ENCODE measurements at places on chromosomes 5 and 9.

DNA sequence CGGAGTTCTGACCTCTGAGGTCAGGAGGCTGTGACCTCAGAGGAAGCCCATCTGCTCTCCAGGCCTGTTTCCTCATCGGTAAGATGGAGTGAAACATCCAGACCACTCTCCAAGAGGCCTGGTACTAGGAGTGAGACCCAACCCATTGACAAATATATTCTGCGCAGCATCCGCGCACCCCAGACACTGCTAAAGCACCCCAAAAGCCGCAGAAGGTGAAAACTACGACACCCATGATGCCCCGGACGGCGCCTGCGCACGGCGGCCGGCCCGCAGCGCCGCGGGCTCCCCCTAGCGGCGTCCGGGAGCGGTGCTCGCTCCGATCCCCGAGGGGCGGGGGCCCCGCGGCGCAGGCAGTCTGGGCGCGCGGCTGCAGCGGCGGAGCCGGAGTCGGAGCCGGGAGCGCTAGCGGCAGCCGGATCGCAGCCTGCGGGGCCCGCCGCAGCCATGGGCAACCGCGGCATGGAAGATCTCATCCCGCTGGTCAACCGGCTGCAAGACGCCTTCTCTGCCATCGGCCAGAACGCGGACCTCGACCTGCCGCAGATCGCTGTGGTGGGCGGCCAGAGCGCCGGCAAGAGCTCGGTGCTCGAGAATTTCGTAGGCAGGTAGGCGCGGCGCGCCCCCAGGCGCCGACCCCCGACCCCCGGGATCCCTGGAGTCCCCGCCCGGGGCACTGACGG is at the start of gene DNM1:
TSS of gene DNM1 (plus strand) at position 356 of the 683 bp plus-strand sequence. CDS start at position 448, 92 bp downstream.
- peak; percentile 53 for DNase-seq

GRCh38 chr9:112531666-112532282 is 45.1 kb downstream of the KIAA1958 start:
- DNase-seq = no peak

- no peak for DNase-seq
Measured at GRCh38 chr5:77921094-77921768, 145.1 kb upstream of the TBCA start.

- no peak for DNase-seq
Measured at GRCh38 chr9:91814201-91814600, 135.8 kb downstream of the ROR2 start.

- DNase-seq = no peak
Measured at GRCh38 chr5:157080286-157080685, 21.4 kb upstream of the HAVCR1 start.

- no peak for DNase-seq
Measured at GRCh38 chr5:14669975-14670374, 5.5 kb downstream of the OTULIN start.

GRCh38 chr9:35731415-35732184 is 395 bp downstream of the TLN1 start:
- no peak for DNase-seq

- DNase-seq = no peak
Measured at GRCh38 chr5:132283423-132284043, 10.7 kb upstream of the SLC22A4 start.

DNA sequence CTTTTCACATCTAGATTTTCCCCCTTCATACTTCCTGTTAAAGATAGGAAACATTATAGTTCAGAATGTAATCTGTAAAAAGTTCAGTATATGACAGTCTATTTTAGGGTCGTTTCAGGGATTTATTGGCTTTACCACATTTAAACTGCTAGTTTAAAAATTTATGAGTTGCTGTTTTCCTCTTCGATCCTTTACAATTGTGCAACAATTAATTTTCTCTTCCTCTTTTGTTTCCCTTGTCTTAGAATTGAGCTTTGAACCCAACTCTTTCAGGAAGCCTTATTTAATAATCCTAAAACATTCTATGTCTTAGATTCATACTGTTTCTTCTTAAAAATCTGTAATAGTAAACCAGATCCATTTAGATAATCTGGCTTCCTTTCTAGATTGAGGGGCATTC is 16.4 kb downstream of the ZSWIM6 start:
- no peak for DNase-seq

- DNase-seq = no peak
Measured at GRCh38 chr5:162026803-162027202, 40.8 kb upstream of the GABRG2 start.

DNA sequence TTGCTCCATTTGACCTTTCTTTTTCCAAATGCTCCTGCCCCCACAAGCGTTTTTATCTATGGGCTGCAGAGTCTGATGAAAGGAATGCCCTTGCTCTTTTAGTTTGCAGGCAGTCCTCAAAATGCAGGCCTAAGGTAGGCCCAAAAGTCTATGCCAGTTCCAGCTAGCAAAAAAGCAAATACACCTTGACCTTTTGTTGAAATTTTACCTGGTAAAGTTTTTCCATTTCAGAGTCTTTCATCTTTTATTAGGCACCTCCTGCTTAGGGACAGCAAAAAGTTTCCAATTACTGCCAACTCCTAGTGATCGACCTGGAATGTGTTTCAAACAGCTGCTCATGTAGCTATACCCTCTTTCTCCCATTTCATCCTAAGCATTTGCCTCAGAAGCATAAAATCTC is 2.7 kb upstream of the LEAP2 start:
- DNase-seq = no peak

GRCh38 chr5:115229606-115230005 is 33.1 kb downstream of the PGGT1B start:
- DNase-seq = no peak

GRCh38 chr5:66989286-66989685 is 207.3 kb downstream of the CD180 start:
- DNase-seq = no peak

DNA sequence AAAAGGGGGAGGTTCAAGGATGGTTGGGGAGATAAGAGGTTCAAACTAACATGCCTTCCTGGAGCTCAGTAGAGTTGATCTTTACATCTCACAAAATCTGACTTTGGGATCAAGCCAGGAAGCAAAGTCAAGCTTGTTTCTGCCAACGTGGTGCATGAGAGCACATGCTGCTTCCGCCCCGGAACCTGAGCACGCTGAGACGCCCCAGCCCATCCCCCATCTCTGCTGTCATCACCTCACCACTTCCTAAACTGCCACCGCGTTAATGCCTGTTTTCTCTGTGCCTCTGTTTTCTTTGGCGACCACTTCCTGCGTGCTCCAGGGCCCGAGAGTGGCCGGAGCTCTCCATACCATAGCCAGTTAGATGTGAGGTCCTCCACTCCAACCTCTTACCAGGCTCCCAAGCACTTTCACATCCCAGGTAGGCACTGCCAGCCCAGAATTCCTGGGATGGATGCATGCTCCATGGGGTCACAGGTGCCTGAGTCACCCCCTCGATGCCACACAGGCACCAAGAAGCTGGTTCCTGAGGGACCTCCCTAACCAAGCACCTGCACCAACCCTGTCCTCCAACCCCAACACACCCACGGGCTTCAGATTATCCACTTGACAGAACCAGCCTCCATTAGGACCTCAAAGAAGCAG is 31.2 kb upstream of the AFAP1L1 start:
- peak; percentile 58 for DNase-seq

- no peak for DNase-seq
Measured at GRCh38 chr5:59287884-59288283, 605.6 kb downstream of the PDE4D start.

DNA sequence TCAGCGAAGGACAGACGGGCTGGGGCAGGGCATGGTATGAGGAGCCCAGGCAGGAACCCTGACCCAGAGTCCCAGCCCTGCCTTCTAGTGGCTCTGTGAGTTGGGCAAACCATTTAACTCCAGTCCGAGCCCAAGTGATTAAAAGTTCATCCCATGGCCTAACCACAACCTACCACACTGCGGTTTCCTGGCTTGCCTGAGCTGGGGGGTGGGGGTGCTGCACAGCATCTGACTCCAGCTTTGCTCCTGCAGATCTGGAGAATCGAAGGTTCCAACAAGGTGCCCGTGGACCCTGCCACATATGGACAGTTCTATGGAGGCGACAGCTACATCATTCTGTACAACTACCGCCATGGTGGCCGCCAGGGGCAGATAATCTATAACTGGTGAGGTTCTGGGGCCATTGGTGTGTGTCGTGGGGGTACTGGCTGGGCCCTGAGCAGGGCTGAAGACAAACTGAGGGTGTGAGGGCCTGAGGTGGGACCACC is 49.0 kb downstream of the STOM start:
- no peak for DNase-seq

- DNase-seq = no peak
Measured at GRCh38 chr9:134707031-134707680, 65.6 kb downstream of the COL5A1 start.

DNA sequence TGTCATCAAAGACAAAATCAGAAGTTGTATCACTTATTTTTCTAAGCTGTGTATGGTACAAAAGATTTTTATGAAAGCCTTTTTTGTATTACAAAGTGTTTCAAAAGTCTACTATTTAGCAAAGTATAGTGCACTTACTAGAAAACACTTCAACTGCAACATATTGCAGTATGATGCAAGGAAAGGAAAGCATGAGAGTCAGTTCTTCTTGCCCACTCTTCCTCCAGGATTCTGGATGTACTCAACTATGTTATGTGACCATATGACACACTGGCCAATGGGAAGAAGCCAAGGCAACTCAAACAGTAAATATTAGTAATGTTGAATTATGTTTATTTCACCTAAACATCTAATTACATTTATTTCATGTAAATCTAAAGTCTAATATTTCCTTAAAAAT is 49.5 kb upstream of the TYRP1 start:
- no peak for DNase-seq

DNA sequence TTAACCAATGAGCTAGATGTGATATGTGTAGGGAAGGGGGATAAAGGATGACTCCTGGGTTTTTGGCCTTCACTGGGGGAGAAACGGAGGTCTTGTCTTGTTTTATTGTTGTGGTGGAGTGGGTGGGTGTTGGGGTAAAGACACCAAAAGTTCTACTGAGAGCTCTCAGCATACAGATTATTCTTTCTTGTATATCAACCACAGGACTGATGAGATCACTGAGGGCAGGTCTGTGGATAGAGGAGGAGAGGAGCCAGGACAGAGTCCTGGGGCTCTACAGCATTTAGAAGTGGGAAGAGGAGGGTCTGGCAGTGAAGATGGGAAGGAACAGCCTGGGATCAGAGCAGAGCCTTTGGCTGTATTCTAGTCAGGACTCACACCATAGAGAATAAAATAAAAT is 310.8 kb downstream of the ARHGAP26 start:
- DNase-seq = no peak

- DNase-seq = no peak
Measured at GRCh38 chr5:132473668-132474067, 16.9 kb downstream of the IRF1 start.

DNA sequence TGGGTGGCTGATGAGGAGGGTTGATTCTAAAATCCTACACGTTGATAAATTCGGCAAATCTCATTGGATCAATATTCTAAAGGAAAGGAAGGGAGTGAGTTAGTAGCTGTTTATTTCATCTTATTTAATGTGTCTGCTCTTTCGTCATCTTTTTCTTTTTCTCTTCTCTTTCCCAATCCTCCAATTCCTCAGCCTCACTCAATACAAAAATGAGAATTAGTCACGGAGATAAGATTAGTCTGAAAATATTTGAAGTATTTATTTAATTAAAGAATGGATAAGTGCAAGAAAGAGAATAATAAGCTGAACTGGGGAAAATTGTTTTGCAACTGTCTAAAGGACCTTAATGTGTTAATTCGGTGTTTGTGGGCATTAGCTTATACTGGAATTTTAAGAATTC is 1095.1 kb downstream of the DTWD2 start:
- DNase-seq = no peak

DNA sequence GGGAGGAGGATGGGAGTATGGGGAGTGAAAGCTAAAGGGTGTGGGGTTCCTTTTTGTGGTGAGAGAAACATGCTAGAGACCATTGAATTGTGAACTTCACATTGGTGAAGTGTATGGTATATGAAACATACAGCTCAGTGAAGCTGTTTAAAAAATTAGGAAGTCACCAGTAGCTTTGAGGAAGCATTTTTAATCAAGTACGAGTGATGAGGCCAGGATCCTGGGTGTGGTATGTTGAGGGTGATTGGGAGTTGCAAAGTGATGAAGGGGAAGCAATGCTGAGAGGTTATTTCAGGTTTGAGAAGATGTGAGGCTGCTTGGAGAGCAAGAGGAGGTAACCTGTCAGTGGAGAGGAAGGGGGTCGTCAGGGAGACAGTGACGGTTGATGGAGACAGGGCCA is 22.7 kb upstream of the CLK4 start:
- DNase-seq = no peak

DNA sequence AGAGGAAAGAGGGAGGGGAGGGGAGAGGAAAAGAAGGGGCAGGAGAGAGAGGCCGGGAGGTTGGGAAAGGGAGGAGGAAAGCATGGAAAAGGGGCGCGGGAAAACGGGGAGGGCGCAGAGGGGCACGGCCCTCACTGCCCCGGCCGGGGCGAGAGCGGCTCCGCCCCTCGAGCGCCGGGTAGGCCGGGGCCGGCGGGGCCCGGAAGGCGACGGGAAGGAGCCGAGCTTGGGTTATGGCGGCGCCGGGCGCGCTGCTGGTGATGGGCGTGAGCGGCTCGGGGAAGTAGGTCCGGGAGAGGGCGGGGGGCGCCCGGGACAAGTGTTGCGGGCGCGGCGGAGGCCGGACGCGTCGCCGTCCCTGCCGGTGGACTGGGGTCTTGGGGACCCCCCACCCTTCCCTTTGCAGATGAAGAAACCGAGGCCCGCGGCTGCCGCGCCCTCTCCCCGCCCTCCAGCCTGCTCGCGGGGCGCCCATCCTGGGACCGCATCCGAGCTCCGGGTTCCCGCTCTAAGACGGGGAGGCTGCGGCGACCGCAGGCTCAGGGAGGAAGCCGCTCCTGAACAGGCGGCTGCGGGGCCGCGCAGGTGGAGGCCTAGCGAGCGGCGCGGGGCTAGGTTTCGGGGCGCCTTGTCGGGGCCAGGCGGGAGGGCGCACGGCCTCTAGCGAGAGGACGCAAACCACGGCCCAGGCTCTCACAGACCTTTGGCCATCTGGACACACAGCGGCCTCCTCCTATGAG is at the start of gene IDNK:
TSS of gene IDNK (plus strand) at position 205 of the 740 bp plus-strand sequence. CDS start at position 234, 29 bp downstream.
- DNase-seq = peak; percentile 30

- no peak for DNase-seq
Measured at GRCh38 chr5:62633243-62633642, 54.6 kb downstream of the LRRC70 start.

- no peak for DNase-seq
Measured at GRCh38 chr5:180034564-180034963, 37.0 kb downstream of the RNF130 start.

DNA sequence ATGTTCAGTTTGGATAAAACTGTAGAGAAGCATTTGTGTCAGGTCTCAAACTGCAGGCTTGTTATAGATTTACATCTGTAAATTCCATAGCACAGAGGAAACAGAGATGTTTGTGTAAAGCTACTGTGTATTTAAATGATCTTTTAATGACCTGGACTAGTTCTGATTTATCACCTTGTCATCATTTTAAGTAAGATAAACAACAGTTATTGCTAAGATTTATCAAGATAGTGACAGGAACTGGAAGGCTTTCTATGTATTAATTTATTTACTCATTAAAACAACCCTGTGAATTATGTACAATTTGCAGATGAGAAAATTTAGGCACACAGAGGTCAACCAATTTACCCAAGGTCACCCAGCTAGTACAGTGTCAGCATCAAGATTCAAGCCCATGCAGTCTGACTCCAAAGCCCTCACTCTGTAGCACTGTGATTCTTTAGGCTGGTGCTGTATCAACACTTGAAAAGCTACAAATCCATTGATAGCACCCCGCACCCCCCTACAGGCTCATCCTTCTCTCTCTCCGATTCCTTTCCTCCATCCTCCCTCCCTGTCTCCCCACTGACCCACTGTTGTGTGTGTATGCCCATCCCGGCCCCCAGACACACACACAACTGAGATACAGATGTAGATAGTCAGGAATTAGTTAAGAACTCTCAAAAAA is 184.5 kb downstream of the FBN2 start:
- no peak for DNase-seq
